ENCODE measurements at places on chromosomes 5 and 9.

DNA sequence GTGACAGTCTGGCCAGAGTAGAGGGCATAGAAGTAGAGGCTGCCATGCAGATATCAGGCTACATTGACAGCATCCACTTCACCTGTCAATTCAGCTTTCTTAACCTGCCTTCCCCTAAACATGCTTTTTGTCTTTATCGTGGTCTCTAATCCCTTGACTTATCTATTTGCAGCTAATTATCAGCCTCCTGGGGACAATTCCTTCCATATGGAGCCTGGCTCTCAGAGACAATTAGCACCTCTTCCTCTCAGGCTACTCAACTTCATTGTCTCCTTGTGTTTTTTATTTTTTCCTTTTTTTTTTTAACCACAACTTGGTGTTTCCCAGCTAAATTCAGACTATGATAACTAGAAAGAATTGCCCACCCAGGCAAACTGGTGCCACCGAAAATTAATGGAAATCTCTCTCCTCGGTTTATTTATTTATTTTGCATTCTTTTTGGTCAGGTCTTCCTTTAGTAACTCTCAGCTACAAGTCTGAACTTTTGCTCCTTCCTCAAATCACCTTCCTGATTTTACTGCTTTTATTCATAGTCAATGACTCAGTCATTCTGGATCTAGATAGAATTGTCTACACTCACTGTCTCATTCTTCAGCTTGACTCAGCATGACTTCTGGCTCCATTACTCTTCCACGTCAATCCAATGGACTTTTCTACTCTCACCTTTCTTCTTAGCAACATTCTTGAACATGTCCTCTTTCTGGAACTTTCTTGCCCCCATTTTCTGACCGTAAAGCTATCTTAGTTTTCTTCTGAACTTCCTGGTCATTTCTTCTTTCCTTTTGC, 63.0 kb upstream of the BASP1 start:
- DNase-seq, result no peak

DNA sequence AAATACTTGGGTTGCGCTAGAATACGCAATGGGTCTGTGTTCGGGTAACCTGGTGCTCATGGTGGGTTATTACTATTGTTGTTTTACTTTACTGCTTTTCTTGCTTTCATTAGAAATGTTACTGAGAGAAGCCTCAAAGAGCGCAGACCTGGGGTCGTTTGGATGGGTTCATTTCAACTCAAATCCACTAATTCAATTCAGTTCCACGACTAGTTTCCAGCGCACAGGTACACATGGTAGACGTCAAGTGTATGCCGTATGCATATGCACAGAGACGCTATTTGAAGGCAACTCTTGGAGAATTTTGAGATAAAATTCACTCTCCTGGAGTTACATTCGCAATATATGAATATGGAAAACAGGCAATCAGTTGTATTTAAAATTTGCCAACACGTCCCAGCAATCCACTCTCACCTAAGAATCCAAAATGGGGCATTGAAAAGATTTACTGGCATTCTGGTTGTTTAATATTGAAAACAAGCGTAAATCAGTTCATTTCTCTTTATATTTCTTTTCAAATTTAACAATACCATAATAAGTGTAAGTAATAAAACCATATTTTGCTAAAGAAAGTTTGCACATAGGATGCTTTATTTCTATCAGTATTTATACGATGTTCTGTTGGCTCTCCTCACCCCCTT, 4.4 kb upstream of the PAX5 start:
- no peak for DNase-seq

DNA sequence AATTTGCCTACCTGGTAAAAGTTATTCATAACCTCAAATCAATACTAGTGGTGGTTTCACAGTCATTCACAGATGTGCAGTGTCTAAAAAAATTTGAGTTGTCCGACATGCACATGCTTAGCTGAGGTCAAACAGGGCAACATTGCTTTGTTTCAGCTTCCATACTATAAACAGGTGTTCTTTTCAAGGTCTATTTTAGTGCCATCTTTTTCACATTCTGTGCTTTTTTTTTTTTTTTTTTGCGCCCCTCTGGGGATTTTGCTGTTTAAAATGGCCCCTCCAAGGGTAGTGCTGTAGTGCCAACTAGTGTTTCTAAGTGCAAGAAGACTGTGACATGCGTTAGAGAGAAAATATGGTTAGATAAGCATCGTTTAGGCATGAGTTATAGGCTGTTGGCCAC, 14.5 kb downstream of the PHAX start:
- no peak for DNase-seq

DNA sequence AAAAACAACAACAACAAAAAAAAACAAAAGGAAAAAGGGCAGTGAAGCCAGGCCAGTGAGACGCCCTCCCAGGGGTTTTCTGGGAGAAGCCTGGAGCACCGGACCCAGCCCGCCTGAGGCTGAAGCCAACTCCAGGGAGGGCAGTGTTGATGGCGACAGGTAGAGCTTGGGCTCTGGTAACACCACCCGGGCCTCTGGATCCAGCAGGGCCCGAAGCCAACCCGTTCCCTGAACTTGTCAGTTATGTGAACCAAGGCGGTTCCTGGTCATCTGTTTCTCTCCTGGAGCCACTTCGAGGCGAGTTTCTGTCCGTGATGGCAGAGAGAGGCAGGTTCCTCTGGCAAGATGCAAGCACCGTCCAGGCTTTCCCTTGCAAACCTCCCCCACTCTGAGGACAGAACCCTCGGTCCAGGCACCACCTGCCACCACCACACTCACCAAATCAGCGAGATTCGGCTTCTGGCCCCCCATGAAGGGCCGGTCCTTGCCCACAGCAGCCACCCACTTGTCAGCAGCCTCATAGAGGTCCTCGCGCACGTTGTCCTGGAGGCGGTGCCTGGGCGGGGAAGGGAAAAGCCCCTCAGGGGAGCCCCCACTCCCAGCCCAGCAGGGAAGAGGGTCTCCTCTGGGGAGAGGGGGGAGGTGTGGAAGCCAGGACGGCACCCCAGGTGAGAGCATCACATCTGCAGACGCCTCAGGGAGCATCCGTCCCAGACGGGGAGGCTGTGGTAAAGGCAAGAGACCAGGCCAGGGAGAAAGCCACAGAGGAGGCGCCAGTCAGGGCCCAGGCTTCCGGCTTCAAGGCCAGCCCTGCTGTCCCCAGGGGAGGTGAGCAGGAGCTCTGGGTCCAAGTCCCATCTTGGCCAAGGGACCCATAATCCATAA, 5.4 kb downstream of the PTGES2 start:
- DNase-seq, result no peak

DNA sequence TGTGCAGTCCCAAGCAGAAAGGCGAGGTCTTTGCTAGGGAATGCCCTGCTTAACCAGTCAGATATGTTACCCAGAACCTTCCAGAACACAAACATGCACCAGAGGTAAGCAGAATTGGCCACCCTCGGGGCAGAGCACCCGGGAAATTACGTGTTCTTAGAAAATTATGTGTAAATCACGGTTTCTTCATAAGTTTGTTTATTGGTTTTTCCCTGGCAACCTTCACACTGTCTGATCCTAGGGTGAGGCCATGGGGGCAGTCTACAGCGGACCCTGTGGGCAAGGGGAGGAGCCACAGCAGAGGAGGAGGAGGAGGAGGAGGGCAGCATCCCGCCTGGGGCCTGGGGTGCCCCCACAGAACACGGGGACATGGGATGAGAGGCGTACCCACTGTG, 31.4 kb downstream of the RXRA start:
- no peak for DNase-seq

GRCh38 chr9:83274787-83275186, 211.8 kb upstream of the RASEF start:
- DNase-seq, result no peak

DNA sequence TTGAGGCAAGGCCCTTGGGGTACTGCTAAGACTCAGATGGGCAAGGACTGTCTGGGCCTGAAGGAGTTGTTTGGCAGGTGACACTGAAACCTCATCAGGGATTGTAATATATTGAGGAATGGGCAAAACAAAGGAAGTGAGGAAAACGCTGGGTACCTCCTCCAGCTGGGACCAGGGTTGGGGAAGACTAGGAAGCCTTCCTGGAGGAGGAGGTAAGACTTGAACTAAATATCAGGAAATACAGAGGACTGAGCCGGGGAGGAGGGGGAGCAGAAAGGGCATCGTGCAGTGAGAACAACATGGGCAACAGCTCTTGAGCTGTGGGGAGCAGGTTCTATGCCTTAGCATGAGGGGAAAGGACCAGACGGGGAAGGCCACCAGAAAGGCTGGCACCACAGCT, 144.0 kb downstream of the GABBR2 start:
- no peak for DNase-seq

- DNase-seq, result no peak
Observed at GRCh38 chr5:119016125-119016774, 27.9 kb upstream of the DTWD2 start.

- DNase-seq, result no peak
Observed at GRCh38 chr9:97938081-97938644, at the start of gene HEMGN. Gene HEMGN (minus strand): TSS chr9:97938172. CDS start chr9:97938136, 36 bp downstream.

GRCh38 chr9:98370976-98371315, 115.5 kb upstream of the TBC1D2 start:
- no peak for DNase-seq

DNA sequence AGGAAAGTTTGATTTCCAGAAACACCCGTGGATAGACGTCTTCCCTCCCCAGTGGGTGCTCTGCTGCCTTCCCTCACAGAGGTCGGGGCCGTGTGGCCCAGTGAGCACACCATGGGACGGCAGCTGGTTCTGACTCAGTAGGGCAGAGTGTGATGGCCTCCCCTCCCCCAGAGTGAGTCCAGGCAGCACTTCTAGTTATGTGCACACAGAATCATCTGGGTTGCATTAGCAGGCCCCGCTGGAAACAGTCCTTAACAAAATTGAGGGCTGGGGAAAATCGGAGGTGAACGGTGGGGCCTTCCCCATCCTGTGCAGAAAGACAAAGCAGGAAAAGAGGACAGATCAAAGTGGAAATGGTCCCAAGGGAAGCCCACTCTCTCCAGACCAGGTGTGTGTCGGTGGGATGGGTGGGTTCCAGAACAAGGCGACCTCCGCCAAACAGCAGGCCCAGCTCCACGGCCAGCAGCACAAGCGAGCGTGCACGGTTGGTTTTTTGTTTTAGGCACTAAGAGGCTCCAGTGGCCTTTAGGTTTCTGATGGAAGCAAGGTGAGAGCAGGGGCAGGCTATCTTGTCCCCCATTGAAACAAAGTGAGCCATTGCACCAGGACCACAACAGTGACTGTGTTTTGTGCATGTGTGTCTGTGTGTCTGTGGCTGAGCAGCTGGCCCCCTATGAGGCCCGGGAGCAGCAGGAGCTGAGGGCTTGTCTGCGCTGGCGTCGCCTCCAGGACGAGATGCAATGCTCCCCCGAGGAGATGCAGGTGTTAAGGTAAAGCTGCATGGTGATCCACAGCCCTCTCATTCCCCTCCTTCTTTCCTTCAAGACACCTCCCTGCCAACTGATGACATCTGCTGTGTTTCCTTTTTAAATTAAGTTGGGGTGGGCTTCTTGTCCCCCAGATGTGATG, 201.5 kb downstream of the AOPEP start:
- DNase-seq, result no peak

DNA sequence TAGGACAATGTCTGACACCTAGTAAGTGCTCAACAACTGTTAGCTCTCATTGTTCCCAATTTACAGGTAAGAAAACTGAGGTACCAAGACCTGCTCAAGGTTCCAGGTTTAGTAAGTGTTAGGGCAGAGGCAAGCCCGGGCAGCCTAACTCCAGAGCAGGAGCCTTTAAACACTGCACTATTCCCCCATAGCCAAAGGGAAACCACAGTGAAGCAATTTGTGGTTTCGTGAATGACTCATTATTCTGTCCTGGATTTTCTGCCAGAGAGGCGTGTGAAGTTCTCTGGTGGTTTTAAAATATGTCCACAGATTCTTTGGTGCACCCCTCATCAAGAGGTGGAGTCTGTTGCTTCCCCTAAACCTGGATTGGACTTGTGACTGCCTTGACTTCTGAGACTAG, 1.0 kb upstream of the MCC start:
- no peak for DNase-seq

DNA sequence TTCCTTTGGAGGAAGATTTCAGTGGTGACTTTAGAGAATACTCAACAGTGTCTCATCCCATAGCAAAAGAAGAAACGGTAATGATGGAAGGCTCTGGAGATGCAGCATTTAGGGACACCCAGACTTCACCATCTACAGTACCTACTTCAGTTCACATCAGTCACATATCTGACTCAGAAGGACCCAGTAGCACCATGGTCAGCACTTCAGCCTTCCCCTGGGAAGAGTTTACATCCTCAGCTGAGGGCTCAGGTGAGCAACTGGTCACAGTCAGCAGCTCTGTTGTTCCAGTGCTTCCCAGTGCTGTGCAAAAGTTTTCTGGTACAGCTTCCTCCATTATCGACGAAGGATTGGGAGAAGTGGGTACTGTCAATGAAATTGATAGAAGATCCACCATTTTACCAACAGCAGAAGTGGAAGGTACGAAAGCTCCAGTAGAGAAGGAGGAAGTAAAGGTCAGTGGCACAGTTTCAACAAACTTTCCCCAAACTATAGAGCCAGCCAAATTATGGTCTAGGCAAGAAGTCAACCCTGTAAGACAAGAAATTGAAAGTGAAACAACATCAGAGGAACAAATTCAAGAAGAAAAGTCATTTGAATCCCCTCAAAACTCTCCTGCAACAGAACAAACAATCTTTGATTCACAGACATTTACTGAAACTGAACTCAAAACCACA, 67.4 kb downstream of the VCAN start:
- DNase-seq, result no peak

DNA sequence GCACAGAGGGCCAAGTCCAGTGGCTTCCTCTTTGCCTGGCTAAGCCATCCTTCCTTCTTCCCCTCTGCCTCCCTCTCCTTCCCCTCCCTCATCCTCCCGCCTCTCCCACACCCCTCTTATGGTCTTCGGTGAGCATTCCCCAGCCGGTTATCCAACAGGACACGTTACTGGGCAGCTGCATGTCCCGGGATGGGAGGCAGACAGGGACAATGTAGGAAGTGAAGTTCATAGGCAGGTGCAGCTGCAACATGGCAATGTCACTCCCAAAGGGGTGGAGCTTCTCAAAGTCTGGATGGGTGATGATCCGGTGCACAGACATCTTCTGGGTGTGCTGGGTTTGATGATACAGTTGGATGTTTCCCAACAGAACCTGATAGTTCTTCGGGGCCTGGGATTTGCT, 71.4 kb upstream of the SPTLC1 start:
- DNase-seq, result no peak

- no peak for DNase-seq
Observed at GRCh38 chr9:14423815-14424261, 109.9 kb upstream of the NFIB start.

Data from NCI-H460 (cell line).